ENCODE measurements at places on chromosomes 13 and 19.

GRCh38 chr19:18612772-18613588 lies at the start of gene TMEM59L:
Gene TMEM59L (plus strand): TSS chr19:18612870. CDS start chr19:18612959, 89 bp downstream.
- peak; percentile 43 for DNase-seq

DNA sequence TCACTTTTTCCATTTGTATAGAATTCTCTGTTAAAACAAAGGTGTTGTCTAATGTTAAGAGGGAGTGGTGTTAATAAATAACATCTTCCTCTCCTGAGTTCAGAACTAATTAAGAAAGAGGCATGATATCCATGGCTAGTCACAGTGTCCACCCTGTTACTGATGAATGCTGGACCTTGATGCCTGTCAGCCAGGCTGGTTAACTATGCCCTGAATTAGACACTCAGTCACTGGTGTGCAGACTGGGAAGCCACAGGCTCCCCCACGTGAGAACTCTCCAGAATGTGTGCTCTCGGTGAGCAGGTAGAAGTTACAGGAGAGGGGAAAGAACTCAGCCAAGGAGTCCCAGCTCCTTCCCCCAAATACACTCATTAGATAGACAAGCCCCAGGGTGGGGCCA lies 56.1 kb upstream of the RNF113B start:
- no peak for DNase-seq

- DNase-seq = no peak
Measured at GRCh38 chr13:96071504-96071903, 18.3 kb upstream of the UGGT2 start.

DNA sequence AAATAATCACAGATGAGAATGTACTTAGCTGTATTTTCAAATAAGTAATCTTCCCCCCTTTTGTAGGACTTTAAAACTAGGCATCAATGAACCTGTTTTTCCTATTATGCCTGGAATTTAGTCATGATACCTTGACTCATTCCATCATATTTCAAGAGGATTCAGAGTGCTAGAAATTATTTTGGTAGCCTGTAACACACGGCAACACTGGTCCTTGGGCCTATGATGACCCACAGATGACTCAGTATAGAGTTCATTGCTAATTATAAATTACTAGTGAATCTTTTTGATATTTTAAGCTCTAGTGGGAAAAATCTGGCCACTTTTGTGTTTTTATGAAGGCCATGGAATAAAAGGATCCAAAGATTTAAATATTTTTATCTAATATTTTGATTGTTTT lies 26.0 kb upstream of the GARRE1 start:
- DNase-seq = no peak

GRCh38 chr13:21458451-21458812 lies 671 bp downstream of the ZDHHC20 start:
- DNase-seq = peak; percentile 63

GRCh38 chr13:24064371-24064770 lies 96.1 kb upstream of the SPATA13 start:
- DNase-seq = no peak

DNA sequence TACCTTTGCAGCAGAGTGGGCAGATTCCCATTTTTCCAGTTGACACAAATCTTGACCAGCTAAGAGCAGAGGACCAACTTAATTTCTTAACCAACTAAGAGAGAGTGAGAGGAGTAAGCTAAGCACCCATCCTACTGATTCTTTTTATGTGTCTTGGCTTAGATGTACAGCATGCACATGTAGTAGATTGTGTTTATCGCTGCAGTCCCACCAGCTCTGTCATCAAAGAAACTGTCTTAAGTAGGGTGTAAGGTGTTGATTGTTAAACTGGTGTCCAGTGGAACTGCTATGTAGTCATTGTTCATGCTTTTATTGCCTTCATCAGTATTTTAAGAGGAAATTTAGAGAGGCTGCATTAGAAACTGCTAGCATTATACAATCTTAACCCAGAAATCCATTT lies 9.0 kb upstream of the UFM1 start:
- DNase-seq = no peak
